Epithelial cell of esophagus (primary cell): ENCODE measurements at places on chromosomes 6 and 20.
A peak's percentile ranks its signal among the peaks of the same experiment; 100 is the strongest.

DNA sequence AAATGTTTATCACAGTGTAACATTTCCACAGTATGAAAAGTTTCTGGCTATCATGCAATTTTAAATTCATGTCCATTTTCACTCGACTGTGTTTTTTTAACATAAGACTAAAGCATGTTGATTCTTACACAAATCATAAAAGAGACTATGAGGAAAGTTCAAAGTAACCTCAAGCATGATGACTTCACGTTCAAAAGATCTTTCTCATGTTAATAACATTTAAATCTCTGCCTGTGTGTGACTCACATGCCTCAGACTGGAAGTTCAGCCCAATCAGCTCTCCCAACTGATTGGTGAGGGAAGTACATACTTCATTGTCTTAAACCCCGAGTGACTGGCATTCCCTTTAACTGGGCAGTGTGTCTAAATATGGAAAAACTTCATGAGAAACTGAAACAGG is 37.4 kb downstream of the ATXN1 start:
- DNase-seq = peak; percentile 97

DNA sequence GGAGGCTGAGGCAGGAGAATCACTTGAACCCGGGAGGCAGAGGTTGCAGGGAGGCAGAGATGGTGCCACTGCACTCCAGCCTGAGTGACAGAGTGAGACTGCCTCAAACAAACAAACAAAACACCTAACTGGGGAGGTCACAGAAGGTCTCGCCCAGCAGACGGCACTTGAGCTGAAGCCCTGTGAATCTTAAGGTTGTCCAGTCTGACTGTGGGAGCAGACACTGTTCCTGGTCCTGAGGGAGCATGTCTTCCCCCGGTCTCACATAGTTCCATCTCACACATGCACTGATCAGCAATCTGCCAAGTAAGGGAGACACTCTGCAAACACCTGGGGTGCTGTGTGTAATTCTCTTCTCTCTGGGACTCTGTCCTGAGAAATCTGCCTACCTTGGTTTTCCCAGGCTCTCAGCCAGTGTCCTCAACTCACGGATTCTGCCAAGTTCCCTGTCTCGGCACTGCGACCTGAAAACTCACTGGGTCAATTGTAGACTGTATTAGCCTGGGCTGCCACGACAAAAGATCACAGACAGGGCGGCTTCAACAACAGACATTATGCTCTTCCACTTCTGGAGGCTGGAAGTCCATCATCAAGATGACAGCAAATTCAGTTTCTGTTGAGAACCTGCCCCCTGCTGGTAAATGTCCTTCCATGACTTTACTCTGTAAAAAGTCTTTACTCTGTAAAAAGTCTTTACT is 94.3 kb downstream of the JPH2 start:
- peak; percentile 57 for DNase-seq

DNA sequence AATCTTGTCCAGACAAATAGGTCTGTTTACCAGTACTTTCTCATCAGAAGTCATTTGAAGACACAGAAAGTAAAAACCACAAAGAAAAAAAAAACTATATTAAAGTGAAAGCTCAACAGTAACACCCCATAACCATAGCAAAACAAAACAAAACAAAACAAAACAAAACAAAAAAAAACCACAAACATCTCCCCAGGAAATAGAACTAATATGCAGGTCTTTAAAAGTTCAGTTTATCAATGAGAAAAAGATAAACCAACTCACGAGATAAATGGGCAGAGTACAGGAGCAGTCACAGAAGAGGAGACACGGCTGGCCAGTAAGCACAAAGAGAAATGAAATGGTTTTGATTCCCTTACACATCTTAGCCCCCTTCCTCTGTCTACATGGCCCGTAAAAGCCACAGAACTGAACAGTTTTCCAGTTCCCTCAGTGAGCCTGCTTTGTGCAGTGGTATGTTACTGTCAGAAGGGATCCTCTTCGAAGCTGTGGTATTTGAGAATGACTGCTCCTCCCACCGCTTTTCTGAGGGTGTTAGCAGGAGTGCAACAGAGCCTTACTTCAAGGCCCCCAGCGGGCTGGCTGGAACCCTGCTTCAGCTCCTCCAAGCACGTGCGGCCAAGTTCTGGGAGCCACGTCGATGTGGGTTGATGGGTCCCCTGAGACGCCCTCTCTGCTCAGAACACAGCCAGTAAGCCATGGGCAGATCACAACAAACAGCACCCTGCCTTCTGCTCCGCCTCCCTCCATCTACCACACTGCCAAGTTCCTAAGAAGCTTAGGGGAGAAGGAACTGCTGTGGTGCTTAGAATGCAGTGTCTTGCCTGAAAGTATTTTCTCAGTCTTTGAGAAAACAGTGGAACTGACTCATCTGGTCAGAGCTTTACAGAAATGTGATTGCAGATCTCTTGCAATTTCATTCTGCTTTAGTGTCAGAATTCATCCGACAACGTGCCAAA is 14.0 kb downstream of the UST start:
- peak; percentile 38 for DNase-seq

DNA sequence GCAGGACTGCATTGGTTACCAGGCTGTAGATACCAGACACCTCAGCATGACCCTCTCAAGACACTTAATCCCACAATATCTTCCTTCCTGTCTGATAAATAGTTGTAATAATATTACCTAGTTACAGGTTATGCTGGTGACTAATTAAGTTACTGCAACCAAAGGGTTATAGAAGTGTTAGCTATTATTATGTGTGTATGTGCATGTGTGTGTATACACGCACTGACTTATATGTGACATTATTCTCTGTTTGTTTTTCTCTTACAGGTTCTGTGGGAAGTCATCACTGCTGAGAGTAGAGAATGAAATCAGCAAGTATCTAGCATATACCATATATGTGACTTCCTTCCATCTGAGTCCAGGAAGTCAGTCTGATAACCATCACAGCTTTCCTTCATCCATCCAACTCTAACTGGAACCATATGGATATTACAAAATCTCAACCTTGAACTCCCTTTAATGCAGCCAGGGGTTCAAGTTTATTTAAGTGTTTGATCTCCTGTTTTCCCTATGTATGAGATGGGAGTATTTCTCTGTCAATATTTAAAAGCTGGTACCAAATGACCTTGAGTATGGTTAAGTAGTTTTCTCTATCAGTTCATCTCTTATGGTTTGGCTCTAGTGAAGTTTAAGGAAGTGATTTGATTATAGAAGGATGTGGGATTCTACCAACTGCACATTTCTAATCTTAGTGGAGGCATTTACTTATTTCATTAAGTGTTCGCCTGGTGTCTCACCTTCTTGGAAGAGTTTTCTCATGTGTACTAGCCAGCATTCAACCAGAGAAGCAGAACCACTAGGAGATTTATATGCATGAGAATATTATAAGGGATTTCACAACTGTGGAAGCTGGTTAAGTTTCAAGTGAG is 313.2 kb downstream of the HIVEP2 start:
- no peak for DNase-seq

DNA sequence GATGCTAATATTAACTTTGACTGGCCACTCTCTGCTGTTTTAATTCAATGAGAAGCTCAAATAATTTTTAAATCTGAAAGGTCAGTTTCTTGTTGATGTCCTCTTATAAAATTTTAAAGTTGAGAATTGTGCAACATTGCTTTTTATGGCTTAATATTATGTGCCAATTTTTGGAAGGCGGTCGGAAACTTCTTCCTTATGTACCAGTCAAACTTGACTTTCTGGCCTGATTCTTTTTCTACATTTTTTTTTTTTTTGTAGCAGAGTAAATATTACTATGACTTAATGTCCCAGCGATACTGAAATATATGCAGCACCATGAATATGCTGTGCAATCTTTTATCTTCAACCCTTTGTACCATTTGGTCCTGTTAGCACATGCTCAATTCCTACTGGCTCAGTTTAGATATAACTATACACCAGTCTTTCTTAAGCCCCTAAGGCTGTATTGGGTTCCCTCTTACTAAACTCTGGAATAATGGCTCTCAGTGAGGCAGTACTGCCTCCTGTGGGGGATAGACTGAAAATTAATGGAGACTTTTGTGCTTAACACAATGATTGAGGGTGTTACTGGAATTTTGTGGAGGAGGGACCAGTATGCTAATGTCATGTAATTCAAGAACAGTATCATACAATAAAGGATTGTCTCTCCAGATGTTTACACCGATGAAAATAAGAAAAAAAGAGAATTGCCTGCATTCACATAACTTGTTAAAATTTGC is 156.4 kb upstream of the SYNCRIP start:
- peak; percentile 42 for DNase-seq

- DNase-seq = peak; percentile 93
Measured at GRCh38 chr6:73236144-73236750, 11.0 kb upstream of the KHDC1L start.

- peak; percentile 50 for DNase-seq
Measured at GRCh38 chr20:1509237-1509636, 18.0 kb upstream of the SIRPB2 start.

DNA sequence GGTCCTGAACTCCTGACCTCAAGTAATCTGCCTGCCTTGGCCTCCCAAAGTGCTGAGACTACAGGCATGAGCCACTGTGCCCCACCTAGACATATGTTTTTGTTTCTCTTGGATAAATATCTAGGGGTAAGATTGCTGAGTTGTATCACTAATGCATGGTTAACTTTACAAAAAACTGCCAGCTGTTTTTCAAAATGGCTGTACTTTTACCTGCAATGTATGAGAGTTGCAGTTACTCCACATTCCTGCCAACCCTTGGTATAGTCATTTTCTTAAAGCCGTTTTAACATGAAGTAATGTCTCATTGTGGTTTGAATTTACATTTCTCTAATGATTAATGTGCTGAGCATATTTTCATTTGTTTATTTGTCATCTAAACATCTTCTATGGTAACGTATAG is 289.7 kb downstream of the UTRN start:
- DNase-seq = peak; percentile 60

- no peak for DNase-seq
Measured at GRCh38 chr6:77986380-77987034, 333.7 kb downstream of the MEI4 start.

DNA sequence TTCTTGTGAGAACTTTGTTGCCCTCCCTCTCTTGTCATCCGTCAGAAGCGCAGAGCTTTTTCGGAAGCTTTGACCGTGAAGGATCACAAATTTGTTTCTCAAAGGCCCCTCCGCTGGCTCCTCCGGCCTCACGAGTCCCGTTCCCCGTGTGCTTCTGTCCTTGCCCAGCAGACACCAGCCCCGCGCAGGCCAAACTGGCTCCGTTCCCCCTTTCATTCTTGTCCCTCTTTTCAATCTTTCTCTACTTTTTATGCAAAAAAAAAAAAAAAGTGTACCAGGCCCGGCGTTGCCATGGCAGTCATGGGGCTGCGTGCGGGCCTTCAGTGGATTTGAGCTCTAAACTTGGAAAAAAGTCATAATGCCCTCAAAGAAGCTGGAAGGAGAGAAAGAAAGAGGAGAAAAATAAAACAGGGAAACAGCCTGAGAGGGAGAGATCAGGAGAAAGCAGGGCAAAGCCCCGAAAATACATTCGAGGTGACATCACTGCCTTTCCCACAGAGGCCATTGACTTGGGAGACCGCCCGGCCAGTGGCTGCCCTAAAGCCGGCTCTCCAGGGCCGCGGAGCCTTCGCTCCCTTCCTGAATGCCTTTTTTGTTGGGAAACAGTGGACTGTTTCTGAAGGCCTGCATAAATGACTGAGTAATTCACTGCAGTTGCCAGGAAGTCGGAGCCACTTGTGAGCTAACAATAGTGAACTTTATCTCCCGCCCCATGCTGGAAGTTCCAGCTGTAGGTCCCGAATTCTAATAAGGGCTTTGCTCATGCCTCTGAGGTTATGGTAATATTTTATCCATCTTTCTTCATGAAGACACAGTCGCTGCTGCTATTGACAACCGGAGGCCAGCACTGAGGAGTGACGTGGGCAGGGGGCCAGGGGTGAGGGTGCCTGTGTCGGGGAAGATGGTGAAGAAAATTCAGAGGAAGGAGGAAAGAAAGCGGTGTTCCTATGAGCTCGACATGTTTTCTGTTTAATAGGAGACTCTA is 670.9 kb downstream of the QKI start:
- DNase-seq = no peak

DNA sequence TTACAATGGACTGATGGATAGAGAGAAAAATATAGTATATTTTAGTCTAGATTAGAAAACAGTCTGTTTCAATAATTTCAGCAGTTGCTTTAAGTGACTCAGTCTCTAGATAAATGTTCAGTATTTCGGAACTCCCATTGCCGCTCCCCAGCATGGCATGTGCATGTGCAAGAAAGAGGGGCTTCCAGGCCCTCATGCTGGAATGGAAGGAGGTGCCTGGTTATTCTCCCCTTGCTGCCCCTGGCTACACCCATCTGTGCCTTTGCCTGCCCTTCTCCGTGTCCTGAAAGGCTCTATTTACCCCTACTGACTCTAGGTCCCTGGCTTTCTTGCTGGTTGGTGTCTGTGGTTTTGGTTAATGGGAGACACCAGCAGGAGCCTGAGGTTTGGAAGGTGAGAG is 115.7 kb upstream of the IFNGR1 start:
- no peak for DNase-seq

GRCh38 chr6:6436946-6437345 is 116.5 kb upstream of the F13A1 start:
- DNase-seq = peak; percentile 96

GRCh38 chr6:13241364-13241763 is 87.0 kb downstream of the TBC1D7 start:
- no peak for DNase-seq

DNA sequence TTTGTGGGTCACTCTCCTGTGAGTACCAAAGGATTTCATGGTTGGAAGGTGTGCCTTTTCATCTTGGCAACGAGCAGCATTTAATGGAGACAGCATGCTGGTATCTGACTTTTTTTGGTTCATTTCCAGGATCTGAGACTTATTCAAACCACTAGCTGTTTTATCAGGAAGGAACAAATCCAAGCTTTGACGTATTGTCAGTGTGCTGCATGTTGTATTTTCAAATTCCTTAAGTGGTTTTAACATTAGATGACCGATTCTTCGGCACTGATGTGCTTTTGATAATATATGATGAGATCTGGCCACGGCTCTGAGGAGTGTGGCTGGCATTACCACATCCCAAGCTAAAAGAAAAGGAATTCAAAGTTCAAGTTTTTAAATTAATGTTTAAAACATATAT is 6.4 kb downstream of the RMND1 start:
- DNase-seq = no peak

DNA sequence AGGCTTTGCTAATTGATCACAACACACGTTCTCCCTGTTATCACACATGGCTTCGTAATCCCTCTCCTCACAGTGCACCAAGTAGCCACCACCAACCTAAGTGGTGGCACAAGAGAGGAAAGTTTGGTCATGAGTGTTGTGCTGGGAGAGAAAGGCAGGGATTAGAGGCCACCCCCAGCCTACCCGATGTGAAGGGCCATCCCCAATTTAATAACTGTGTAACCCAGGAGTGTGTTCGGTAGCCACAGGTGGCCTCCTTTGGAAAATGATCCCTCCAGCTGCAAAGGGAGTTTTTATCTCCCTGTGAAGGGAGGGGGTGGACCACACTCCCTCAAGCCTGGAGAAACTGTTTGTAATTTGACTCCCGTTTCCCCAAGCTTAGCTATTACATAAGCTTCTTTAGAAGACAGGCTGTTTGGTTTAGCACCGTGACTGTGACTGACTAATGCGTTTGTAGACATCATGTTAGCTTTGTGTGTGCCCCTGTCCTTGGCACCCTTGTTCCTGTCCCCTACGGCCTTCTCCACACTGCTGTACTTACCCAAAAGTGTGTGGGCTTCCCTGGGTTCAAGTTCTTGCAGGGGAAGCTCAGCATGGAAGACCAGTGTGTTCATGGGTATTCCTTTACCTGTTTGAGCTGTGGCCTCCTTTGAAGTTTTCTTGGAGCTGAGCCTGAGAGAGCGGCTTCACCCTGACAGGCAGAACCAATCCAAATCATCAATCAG is 20.6 kb downstream of the PPP1R16B start:
- peak; percentile 75 for DNase-seq
